Fibroblast of skin of back (primary cell): ENCODE measurements at places on chromosomes 11 and 22.

GRCh38 chr22:36252754-36253522, at the start of gene APOL1:
Gene APOL1 (plus strand): TSS chr22:36253133. CDS start chr22:36254956, 1,823 bp downstream.
- no peak for DNase-seq

- no peak for DNase-seq
These were observed 361.0 kb upstream of the ANO3 start for GRCh38 chr11:25970726-25971508.

GRCh38 chr11:94675813-94676212, 92.3 kb upstream of the AMOTL1 start:
- DNase-seq, result no peak

- DNase-seq, result no peak
These were observed 18.8 kb upstream of the TECTA start for GRCh38 chr11:121082219-121082618.

DNA sequence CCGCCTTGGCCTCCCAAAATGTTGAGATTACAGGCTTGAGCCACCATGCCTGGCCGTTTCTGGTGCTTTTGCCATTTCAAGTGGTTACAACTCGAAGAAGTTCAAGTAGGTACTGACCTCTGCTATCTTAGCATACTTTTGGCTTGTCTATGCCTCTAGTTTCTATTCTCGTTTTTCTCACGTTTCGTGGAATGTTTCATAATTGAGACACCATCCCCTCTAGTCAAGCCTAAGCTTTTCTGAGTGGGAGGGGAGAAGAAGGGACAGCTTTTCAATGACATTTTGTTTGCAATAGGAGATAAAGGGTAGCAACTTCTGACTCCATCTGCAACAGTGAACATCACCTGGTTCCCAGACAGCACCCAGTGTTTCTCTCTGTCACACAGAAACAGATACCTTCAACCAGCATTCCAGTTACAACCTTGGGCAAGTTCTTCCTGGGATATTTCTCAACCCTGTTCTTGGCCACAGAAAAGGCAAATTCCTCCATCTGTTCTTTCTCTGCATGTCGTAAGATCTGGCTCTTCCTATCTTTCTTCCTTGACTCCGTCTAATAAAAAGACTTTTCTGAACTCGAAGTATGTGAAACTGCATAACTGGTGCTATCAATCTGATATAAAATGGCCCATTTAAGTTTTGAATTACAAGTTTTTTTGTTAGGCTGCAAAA, 25.5 kb downstream of the DDI1 start:
- DNase-seq, result no peak
